CD4-positive, alpha-beta T cell treated with Interferon gamma for 1 hour (primary cell): ENCODE measurements at places on chromosomes 6 and 20.

DNA sequence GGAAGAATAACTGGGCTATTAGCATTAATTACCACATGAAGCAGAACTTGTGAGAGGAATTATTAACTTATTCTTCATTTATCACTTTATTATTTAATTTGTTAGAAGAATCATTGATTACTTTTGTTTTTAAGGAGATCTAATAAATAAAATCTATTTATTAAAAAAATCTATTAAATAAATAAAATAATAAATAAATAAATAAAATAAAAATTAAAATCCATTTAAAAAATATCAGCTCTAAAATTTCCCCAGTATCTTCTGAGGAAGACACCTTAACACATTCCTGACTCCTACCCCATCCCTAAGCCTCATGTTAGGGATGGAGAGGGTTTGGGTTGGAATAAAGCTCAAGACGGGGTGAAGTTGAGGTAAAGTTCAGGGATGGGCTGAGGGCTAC lies 231.4 kb downstream of the CLIC5 start:
- no peak for DNase-seq

DNA sequence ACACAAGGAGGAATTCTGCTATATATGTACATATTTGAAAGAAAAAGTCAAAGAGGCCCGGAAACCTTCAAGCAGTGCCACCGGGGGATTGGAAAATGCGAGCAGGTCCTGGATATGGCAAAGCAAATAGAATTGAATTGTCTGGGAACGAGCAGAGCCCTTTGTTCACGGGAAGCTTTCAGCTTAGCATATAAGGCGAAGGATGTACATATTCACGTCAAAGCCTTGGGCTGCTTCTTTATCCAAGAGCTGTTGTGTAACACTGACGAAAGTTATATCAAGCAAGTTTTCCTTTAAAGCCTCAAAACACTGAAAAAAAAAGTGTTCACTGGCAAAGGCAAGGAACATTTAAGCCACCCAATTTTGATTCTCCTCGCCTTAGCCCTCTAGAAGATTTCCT lies 171.0 kb downstream of the GPX5 start:
- DNase-seq: no peak

- DNase-seq: peak; percentile 25
Measured at GRCh38 chr6:159941286-159942113, 27.4 kb upstream of the IGF2R start.

GRCh38 chr6:16927205-16927604 lies 165.9 kb upstream of the ATXN1 start:
- DNase-seq: no peak

GRCh38 chr20:45394221-45395113 lies 13.6 kb upstream of the DBNDD2 start:
- no peak for DNase-seq

GRCh38 chr20:61902221-61902869 lies 163.3 kb downstream of the TAF4 start:
- DNase-seq: no peak

- no peak for DNase-seq
Measured at GRCh38 chr6:104884867-104885517, 25.3 kb upstream of the HACE1 start.

GRCh38 chr20:62739067-62739466 lies 30.4 kb downstream of the NTSR1 start:
- DNase-seq: no peak

GRCh38 chr6:150026976-150027805 lies 1.9 kb upstream of the RAET1L start:
- DNase-seq: no peak

- DNase-seq: no peak
Measured at GRCh38 chr6:170165085-170165470, 125.8 kb downstream of the DLL1 start.

- DNase-seq: no peak
Measured at GRCh38 chr6:25312034-25312620, 33.0 kb downstream of the CARMIL1 start.

DNA sequence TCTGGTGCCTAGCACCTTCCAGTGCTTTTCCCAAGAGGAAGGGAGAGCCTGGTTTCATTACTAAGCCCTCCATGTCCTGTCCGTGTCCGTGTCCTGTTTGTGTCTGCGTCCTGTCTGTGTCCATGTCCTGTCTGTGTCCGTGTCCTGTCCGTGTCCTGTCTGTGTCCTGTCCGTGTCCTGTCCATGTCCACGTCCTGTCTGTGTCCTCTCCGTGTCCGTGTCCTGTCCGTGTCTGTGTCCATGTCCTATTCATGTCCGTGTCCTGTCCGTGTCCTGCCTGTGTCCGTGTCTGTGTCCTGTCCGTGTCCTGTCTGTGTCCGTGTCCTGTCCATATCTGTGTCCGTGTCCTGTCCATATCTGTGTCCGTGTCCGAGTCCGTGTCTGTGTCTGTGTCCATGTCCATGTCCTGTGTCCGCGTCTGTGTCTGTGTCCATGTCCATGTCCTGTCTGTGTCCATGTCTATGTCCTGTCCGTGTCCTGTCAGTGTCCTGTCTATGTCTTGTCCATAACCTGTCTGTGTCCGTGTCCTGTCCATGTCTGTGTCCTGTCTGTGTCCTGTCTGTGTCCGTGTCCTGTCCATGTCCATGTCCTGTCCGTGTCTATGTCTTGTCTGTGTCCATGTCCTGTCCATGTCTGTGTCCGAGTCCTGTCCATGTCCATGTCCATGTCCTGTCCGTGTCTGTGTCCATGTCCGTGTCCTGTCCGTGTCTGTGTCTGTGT lies 54.4 kb upstream of the BHLHE23 start:
- no peak for DNase-seq

GRCh38 chr6:85600713-85601313 lies 7.2 kb upstream of the SNX14 start:
- no peak for DNase-seq

DNA sequence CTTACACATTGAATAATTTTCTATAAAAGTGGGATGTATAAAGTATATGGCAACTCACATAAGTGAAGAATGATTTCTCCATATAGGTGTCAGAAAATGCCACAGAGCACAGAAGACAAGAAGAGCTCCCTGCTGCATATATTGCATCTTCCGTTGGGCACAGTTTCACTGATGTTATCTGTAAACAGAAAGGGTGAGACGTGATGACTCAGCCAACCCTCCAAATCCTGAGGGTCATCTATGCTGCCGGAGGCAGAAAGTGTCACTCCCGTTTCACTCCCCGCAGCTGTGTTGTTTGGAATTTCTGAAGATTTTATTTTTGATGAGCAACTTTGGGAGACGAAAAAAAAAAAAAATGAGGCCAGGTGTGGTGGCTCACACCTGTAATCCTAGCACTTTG lies 644.1 kb downstream of the C6orf118 start:
- DNase-seq: no peak

- no peak for DNase-seq
Measured at GRCh38 chr6:17269840-17270239, 11.3 kb upstream of the RBM24 start.

DNA sequence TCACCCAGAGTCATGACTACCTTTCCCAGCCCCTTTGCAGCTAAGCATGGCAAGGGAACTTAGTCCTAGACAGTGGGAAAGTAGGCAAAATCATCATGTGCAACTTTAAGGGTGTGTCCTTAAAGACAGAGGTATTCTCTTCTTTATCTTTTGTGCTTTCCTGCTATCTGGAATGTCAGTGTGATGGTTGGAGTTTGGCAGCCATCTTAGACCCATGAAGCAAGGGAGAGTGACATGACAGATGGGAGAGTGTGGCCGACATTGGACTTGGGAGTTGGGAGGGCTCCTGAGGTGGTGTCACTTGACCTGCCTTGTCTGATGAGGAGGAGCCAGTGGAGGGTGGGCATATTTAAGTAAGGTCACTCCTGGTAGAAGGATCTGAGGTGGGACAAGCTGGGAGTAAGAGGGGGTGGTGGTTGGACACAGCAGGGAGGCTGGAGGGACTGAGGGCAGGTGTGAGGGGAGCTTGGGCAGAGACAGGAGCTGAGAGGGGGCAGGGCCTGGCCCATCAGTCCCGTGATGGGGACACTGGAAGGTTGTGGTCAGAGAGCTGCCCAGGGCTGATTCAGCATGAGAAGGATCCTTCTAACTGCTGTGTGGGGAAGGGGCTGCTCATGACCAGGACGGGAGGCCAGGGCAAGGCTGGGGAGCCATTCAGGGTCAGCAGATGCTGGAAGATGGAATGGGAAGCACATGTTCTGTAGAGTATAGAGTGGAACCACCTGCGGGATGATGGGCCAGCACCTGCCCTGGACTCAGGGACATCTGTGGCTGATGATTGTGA lies 29.5 kb upstream of the SULF2 start:
- DNase-seq: no peak

DNA sequence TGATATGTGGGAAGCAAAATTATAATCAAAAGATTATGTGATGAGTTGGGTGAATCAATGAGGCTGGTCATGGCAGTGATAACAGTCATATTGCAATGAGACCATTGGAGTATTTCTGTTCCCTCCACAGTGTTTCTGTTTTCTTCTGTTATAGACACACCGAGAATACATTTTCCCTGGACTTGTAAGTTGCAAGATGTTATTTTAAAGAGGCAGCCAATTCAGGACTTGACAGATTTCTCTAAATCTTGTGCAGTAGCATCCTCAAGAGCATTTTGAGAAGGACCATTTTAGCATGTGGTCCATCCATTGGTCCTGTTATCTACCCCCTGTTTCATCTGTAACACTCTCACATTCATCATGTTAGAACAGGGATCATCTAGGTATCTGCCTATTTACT lies 55.6 kb downstream of the NKAIN2 start:
- no peak for DNase-seq

DNA sequence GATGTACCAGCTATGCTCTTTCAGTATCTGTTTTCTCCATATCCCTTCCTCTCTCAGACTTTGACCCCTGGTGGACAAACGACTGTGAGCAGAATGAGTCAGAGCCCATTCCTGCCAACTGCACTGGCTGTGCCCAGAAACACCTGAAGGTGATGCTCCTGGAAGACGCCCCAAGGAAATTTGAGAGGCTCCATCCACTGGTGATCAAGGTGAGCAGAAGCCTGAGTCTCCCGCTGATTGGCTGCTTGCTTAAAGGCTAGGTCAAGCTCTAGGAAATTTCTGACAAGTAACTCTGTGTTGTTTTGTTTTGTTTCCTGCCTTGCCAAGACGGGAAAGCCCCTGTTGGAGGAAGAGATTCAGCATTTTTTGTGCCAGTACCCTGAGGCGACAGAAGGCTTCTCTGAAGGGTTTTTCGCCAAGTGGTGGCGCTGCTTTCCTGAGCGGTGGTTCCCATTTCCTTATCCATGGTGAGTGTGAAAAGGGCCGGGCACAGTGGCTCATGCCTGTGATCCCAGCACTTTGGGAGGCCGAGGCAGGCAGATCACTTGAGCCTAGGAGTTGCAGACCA lies 28.6 kb downstream of the C6orf89 start:
- no peak for DNase-seq

DNA sequence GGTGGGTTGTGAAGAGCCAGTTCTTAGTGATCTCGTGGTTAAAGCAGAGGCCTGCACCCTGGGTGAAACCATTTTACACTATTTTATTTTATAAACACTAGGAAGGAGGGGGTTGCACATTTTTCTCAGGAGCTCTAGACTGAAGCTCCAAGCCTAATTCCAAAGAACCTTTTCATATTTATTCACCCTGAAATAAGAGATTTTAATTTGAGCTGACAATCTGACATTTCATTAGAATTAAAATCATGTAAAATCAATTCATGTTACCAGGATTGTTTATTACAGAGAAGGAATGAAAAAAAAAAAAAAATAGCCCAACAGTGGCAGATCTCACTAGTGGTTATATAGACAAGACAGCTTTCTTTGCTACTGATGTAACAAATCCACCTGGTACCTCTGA lies 222.5 kb upstream of the SOX4 start:
- DNase-seq: no peak

GRCh38 chr6:6515691-6516607 lies 72.6 kb upstream of the LY86 start:
- no peak for DNase-seq

DNA sequence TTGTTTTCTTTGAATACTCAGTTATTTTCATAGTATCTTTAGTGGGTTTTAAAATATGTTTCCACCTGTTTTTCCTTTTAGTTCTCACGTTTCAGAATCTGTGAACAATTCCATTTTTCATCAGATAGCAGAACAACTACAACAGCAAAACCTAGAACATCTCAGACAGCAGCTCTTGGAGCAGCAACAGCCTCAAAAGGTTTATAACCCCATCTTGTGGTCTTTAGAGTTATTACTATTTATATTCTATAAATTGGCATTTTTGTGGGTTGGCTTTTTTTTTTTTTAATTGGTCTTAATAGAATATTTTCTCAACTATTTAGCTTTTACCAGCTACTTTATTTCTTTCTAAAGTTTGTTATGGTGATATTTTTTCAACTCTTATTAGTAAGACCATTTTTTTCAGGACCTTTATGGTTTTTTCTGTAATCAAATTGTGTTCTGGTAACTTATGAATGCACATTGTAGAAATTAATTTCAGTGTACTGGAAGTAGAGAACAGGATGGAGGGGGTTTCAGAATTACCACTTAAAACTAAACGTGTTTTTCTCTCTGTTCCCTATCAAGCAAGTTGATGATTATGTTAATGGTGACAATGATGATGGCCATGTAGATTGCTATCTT lies 72.2 kb downstream of the SCAF8 start:
- no peak for DNase-seq

- DNase-seq: no peak
Measured at GRCh38 chr6:133704371-133704770, 184.5 kb upstream of the TCF21 start.

DNA sequence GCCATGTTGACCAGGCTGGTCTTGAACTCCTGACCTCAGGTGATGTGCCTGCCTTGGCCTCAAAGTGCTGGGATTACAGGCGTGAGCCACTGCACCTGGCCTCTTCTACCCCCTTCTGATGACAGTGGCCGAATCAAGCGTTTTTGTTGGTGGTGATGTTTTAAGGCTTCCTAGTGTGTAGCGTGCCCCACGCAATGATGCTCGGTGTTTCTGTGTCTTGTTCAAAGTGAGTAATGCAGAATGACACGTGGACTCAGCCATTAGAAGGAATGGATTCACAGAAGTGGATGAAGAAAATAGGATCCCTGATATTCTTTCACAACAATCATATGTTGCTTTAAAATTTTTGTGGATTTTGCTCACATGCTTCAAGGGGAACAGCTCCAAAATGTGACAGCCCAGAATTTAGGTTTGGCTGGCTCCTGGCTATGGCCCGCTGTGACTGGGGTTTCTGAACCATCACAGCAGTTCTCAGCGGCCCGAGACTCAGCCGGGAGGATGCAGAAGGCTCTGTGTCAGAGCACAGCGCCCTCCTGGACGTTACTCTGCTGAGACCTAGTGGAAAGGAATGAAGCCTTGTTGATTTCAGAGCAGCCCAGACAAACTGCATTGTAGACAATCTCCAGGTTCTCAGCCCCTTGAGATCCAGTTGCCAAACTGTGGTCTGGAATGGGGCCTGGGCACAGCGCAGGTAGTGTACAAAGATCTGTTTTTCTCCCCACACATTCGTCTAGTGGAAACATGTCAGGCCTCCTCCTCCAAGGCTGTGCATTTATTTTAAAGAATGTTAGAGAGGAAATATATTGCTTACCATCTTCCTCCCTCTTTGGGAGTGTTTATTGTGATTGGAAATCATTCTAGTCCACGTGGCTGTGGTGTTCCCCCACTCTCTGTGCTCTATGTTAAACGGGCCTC lies 57.6 kb upstream of the TIAM2 start:
- DNase-seq: no peak

GRCh38 chr20:57094252-57094891 lies 172.1 kb downstream of the BMP7 start:
- no peak for DNase-seq
